Fibroblast of lung (primary cell): ENCODE measurements at places on chromosomes 2 and 18. TPM values are rescaled to one million over a fixed set of nuclear protein-coding genes. Genes with fewer than 3 reads are reported as not detected.

DNA sequence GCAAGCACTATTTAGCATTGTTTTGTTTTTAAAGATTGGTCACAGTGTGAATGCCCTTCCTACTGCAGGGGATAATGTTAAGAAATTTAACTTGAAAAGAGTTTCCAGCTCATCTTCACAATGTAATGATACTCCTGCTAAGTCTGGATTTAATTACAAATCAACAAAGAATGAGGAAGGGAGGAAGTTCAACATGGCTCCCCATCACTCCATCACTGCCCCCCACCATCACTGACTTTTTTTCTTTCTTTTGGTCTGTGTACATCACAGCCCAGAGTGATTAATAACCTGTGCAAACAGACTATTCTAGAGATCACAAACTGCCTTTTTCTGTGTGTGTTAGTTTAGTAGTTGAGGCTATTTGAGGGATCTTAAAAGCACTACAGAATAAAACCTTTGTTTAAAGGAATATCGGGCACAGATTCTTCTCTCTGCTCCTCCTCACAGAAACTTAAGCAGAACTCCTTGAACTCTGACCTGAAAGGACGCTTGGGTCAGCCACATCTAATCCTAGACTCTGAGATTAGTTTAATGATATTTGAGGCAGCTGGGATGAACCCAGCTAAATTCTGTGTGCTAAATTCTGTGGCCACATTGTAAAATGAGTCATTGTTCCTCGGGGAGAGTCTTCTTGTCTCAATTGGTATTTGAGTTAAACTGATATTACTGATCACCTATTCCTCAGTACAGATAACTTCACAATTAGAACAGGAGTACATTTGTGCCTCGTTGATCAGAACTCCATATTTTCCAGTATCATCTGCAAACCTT, 47.8 kb downstream of the SATB2 start:
- peaks cover 6% of the 10 kb centered on the region for H3K4me1 ChIP-seq
- H3K4me3 ChIP-seq = no peak overlapping the region
- H3K27me3 ChIP-seq = no peaks in the 10 kb centered on the region
- no peak overlapping the region for H3K27ac ChIP-seq

DNA sequence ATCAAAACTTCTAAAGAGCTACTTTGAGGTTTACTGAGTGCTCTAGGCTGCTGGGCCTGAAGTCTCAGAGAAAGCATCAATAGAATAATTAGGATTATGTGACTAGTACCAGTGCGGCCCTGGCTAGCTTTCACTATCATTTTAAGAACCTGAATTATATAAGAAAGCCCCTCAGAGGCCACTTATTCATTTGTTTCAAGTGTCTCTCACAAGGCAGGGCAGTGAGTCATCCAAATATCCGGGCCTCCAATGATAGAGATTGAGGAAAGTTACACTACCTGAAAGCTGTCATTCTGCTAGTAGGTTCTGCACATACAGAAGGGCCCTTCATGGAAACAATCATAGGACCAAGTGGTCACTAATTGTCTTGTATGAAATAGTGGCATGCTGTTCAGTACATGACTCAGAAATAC, 193.1 kb downstream of the L3MBTL4 start:
- no peak overlapping the region for H3K4me3 ChIP-seq
- H3K36me3 ChIP-seq = no peaks in the 10 kb centered on the region
- DNase-seq = peak; percentile 19
- H3K27ac ChIP-seq = no peak overlapping the region

GRCh38 chr18:24160086-24160485, 21.2 kb downstream of the CABYR start:
- H3K27me3 ChIP-seq = no peaks in the 10 kb centered on the region
- H3K4me1 ChIP-seq = no peaks in the 10 kb centered on the region
- DNase-seq = no peak
- no peak overlapping the region for H3K4me3 ChIP-seq
- peaks cover 8% of the 10 kb centered on the region for H3K36me3 ChIP-seq

DNA sequence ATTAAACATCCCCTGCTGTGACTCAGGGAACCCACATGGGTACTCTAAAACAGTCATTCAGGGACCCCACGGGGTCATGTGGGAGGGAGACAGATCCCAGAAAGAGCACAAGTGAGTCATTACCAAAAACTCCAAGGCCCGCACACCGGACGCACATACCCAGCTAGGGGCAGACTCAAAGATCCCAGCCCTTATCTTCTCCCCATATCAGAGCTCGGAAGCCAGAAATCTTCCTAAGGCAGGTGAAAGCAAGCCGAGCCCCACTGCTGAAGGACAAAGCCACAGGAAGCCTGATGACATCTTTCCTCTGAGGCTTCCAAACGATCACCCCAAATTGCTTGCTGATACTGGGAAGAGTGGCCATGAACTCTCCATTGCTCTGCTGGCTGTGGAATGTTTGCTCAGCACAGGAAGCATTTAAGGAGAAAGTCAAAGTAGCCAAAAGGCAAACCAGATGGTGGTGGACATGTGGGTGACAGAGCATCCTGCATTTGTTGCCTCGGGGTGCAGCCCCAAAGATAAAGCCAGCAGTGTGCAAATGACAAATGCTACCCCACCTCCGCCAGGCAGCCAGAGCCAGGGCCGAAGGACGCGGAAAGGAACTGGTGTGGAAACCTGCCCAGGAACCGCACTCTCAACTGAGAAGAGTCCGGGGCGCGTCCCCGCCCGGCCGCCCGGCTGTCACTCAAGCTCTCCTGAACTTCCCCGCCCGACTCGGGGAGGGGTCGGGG, 784 bp downstream of the ACTR1B start:
- H3K27me3 ChIP-seq = no peaks in the 10 kb centered on the region
- peak; percentile 92 for DNase-seq
- peaks cover 11% of the 10 kb centered on the region for H3K4me1 ChIP-seq
- peaks cover 17% of the 10 kb centered on the region for H3K36me3 ChIP-seq

- no peak overlapping the region for H3K4me3 ChIP-seq
- H3K4me1 ChIP-seq = peaks cover 9% of the 10 kb centered on the region
- H3K36me3 ChIP-seq = no peaks in the 10 kb centered on the region
- H3K27me3 ChIP-seq = no peaks in the 10 kb centered on the region
Observed at GRCh38 chr2:215527736-215528135, 91.9 kb upstream of the FN1 start.

DNA sequence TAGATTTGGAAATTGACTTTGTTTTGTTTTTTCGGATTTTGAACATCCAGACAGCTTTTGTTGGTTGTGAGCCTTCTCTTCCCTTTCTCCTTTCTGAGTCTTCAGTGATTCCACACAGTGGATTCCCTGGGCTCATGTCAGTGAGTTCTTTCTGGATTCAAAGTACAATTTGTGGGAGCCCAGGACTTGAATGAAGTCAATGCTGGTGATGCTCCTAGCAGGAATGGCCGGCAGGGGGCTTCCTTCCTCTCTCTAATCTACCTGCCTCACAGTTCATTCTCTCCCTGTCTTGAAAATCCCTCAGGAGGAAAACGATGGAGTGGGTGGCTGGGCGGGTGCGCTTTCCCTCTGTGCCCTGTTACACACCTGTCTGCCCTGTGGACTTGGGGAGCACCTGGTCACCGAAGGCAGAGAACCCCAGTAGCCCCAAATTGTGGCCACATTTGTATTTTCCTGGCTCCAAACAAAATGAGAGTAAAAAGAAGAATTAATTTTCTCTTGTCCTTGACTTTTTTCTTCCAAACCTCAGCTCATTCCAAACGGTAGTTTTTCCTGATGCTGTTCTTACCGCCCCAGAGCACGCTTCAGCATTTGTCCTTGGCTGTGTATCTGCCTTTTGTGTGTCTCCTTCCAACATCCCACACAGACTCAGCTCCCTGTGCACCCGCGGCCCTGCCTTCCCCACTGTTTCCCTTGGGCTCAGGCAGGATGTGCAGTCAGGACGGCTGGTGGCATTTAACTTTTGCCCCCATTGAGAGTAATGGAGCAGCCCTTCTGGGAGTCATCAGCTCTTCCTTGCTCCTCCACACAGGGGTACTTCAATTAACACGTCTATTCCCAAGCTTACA, 86.6 kb downstream of the MARCO start:
- no peaks in the 10 kb centered on the region for H3K4me1 ChIP-seq
- peak; percentile 16 for DNase-seq
- H3K27ac ChIP-seq = no peak overlapping the region
- no peaks in the 10 kb centered on the region for H3K36me3 ChIP-seq
- no peaks in the 10 kb centered on the region for H3K27me3 ChIP-seq

GRCh38 chr2:188725746-188726360, 248.3 kb upstream of the COL3A1 start:
- H3K4me1 ChIP-seq = no peaks in the 10 kb centered on the region
- no peak overlapping the region for H3K4me3 ChIP-seq
- H3K27ac ChIP-seq = no peak overlapping the region

DNA sequence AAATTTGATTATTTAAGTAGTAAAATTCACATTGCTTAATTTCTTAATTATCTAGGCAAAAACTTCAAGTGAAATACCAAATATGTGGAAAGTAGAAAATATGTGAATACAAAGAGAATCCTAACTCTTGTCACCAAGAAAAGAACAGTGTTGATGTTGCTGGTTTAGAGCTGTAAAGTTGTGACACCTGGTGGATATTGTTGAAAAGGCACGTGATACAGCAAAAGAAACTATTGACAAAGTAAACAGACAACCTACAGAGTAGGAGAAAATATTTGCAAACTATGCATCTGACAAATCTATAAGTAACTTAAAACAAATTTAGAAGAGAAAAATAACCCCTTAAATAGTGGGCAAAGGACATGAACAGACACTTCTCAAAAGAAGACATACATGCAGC, 25.6 kb upstream of the ZC3H15 start:
- no peaks in the 10 kb centered on the region for H3K27me3 ChIP-seq
- no peaks in the 10 kb centered on the region for H3K4me1 ChIP-seq

GRCh38 chr18:69757733-69758132, 189.9 kb downstream of the CD226 start:
- H3K4me3 ChIP-seq = no peak overlapping the region
- no peaks in the 10 kb centered on the region for H3K36me3 ChIP-seq
- H3K4me1 ChIP-seq = no peaks in the 10 kb centered on the region
- no peaks in the 10 kb centered on the region for H3K27me3 ChIP-seq

DNA sequence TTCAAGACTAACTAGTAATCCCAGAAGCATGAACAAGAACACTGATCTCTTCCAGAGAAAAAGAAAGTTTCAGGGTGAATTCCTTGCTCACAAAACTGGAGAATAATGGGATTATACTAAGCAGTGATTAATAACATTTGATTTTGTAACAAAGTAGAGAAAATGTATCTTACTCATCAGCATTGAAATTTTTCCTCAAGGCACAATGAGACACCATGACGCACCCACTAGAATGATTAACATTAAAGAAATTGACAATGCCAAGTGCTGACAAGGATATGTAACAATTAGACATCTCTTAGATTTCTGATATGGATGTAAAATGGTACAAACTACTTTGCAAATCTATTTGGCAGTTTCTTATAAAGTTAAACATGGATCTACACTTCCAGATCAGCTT, 101.1 kb upstream of the EPHA4 start:
- no peaks in the 10 kb centered on the region for H3K36me3 ChIP-seq
- no peaks in the 10 kb centered on the region for H3K4me1 ChIP-seq
- H3K27ac ChIP-seq = no peak overlapping the region
- DNase-seq = peak; percentile 58
- H3K4me3 ChIP-seq = no peak overlapping the region
- no peaks in the 10 kb centered on the region for H3K27me3 ChIP-seq

DNA sequence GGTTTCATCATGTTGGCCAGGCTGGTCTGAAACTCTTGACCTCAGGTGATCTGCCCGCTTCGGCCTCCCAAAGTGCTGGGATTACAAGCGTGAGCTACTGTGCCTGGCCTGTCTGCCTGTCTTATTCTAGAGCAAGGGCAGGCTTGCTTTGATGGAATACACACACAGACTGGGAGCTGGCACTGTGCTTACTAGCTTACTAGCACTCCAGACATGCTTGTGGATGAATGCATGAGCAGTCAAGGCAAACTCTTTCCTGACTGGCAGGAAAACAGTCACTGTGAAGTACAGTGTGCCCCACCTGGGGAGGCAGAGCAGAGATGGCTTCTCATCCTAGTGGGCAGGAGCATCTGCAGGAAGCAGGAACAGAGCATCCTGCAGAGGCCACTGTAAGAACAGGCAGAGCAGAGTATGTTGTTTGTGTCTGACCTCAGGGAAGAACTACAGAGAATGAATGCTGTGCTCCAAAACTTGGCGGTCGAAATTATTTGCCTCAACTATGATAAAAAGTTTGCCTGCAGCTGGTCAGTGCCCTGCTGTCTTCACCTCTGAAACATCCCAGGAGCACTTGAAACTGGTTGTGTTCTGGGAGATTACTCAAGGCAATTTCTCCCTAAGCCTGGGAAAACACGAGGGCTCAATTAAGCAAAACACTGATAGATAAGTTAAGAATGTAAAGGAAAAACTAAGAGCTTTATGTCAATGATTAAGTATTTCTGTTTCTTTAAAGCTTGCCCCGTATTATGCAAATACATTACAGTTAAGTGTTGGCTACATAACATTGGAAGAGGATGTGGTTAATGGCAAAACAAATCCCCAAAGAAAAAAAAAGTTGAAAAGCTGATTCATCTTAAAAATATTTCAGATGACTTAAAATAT, 102.4 kb downstream of the VAPA start:
- no peaks in the 10 kb centered on the region for H3K27me3 ChIP-seq
- peak; percentile 90 for DNase-seq
- no peak overlapping the region for H3K4me3 ChIP-seq
- H3K36me3 ChIP-seq = no peaks in the 10 kb centered on the region
- H3K27ac ChIP-seq = peak overlapping the region; percentile 66
- H3K4me1 ChIP-seq = peaks cover 18% of the 10 kb centered on the region

DNA sequence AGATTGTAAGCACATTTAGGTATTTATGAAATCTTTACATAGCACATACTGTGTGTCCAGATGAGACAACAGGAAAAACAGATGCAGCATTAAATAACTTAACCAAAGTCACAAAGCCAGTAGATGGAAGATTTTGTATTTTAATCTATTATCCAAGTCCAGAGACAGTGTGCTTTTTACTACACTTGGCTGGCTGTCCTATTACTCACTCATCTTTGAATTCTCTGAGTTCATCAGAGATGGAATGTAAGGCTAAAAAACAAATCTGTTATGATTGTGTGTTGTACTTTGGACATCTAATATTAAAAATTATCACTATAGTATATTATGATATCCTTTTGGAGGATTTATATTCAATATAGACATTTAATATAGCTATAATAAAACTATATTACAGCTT, 1189.4 kb downstream of the DSC3 start:
- DNase-seq = no peak
- H3K4me3 ChIP-seq = no peak overlapping the region
- no peaks in the 10 kb centered on the region for H3K27me3 ChIP-seq
- no peaks in the 10 kb centered on the region for H3K36me3 ChIP-seq

- H3K4me1 ChIP-seq = peaks cover 9% of the 10 kb centered on the region
- H3K27me3 ChIP-seq = no peaks in the 10 kb centered on the region
- DNase-seq = no peak
- no peak overlapping the region for H3K4me3 ChIP-seq
Observed at GRCh38 chr18:59822612-59823550, 76.9 kb upstream of the PMAIP1 start.

Gene EML6
- polyA plus RNA-seq = 0.24 and 0.34 TPM in 2 replicates

Gene RAD51AP2
- 0.02 TPM in 1 of 2 replicates, not detected in the other for polyA plus RNA-seq

Gene TANC1
- 21.4 and 32.7 TPM in 2 replicates for polyA plus RNA-seq

Gene CNTNAP5
- not detected in 2 replicates for polyA plus RNA-seq

Gene G6PC2
- not detected in 2 replicates for polyA plus RNA-seq

Gene SNTG2
- 0.06 TPM in 1 of 2 replicates, not detected in the other for polyA plus RNA-seq
